ENCODE measurements at places on chromosomes 5 and 9.

DNA sequence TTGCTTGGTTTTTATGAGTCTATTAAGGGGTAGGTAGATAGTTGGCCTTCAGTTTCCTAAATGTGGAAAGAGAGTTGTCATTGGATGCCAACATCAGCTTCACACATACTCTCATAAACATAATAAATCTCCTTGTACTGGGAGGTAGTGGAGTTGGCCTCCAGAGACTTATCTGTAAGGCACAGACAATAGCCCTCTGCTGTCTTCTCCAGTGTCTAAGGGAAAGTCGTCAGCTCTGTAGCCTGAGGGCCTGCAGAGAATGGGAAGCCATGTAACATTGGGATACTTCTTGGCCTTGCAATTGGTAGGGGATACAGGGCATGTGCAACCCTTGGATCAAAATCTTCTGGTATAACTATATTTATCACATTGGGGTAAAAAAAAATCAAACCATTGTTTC is 331.9 kb upstream of the KLF9 start:
- no peak for DNase-seq

- no peak for DNase-seq
Measured at GRCh38 chr5:31378838-31379237, 153.1 kb downstream of the DROSHA start.

GRCh38 chr5:141476132-141476911 is 556 bp downstream of the PCDHGC3 start:
- peak; percentile 22 for DNase-seq

DNA sequence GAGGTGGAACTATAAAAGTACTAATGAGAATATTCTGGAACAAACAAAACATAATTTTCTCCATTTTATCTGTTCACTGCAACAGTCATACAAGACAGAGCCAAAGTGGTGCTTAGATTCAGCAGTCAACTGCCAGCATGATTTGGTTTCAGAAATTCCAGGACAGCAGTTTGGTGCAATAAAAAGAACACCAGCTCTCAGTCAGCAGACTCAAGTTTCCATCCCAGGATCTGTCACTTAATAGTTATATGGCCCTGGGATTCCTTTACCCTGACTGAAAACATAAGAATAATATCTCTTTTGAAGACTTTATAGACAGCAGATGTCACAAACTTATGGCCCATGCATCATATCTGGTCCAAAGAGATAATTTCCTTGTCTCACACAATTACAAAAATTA is 92.8 kb upstream of the RASEF start:
- no peak for DNase-seq

- no peak for DNase-seq
Measured at GRCh38 chr5:149863830-149864229, 80.8 kb downstream of the PDE6A start.

DNA sequence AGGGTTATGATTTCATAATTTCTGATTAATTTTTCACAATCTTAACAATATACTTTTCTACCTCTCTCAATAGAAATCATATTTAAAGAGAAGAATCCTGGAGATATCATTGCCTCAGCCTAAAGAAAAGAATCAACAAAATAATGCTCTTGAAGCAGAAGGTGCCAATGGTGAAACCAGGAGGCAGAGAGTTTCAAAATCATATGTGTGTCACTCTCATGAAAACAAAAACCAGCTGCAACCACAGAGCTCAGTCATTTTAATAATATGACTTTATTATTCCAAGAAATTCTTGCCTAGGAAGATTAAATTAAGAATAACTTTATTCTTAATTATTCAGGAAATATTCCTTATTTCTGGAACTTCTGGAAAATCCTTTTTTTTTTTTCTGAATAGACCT is 266.8 kb upstream of the ACTBL2 start:
- no peak for DNase-seq

DNA sequence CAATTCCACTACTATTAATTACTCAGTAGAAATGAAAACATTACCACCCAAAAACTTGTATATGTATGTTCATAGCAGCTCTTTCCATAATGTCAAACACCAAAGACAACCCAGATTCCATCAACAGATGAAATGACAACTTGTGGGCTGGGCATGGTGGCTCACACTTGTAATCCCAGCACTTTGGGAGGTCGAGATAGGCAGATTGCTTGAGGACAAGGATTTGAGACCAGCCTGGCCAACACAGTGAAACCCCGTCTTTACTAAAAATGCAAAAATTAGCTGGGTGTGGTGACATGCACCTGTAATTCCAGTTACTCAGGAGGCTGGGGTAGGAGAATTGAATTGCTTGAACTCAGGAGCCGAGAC is 11.5 kb downstream of the UIMC1 start:
- DNase-seq: no peak

- no peak for DNase-seq
Measured at GRCh38 chr5:56658972-56659371, 156.4 kb upstream of the MAP3K1 start.

DNA sequence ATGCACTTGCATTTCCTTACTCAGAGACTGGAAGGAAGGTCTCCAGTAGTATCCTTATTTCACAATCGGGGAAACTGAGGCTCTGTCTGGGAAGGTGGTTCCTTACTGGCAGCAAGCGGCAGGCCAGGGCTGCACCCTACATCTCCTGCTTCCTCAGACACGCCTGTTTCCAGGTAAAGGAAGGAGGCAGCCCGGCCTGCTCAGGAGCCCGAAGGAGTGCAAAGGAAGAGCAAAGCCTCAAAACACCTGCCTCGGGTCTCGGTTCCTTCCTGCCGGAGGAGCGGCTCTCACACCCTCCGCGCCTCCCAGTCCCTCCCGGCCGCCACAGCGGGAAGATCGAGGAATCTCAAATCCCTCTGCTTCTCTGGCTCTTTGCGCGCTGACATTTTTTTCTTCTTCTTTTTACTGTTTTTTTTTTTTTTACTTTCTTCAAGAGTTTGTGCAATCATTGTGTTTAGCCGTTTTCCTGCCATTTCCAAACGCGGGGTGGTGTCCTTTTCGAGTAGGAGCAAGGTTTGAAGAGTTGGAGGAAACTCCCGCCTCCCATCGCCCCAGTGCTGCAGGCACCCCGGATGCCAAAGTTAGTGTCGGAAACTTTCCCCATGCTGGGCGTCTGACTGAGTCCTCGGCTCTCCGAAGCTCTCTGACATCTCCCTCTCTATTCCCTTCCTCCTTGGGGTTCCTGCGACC is 1.0 kb downstream of the GGTA1 start:
- DNase-seq: peak; percentile 71

DNA sequence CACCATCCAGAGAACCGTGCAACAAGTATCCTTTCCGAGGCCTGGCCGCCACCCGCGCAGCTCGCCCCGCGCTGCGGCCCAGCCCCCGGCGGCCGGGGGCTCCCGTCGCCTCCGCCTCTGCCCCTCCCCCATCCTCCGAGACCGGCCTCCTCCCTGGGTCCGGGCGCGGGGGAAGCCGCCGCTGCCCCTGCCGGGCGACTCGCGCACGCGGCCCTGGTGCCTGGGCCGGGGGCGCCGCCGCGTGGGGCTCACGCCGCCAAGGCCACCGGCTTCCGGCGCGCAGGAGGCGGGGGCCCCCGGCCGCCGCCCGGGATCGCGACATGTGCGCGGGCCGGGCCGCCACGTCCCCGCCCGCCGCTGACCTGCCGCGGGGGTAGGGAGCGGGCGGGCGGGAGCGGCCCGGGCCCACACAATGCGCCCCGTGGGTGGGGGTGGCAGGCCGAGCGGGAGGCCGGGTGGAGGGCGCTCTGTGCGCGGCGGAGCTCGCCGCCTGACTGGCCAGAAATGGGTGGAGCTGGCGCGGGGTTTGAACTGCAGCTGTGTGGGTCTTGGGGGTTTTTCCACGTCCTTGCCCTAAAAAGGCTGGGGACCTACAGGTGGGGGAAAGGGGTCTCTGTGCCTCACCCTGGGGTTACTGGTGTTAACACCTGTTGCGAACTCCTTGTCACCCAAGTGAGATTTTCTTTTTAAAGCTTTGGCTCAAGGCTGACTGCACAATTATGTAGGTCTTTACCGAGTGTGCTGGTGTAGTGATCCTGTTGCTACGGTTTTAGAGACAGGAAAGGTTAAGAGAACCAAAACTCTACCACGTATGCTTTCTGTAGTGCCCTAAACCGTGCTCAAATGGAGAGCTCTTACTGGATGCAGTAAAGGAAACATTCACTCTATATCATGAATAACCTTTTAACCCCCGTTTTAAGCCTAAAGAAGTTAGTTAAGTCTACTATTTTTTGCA is 32.3 kb downstream of the TNPO1 start:
- peak; percentile 27 for DNase-seq

- DNase-seq: peak; percentile 70
Measured at GRCh38 chr5:146039420-146039819, 66.0 kb downstream of the PLAC8L1 start.

DNA sequence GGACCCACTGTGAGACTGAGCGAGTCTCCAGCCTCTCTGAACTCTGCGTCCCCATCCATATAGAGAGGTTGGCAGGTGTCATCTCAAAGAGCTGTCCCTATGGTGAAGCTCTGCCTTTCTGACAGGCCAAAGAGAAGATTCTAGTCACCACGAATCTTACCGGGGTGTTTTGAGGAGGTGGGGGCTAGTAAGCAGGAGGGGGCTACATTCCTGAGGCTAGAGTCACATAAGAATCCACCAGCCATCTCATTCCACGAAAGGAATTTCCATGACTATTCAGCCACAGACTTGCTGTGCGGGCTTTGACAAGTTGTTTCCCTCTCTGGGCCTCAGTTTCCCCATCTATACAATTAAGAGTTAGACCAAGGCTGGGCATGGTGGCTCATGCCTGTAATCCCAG is 16.3 kb downstream of the PDGFRB start:
- no peak for DNase-seq

- no peak for DNase-seq
Measured at GRCh38 chr9:131874916-131875670, 135.2 kb upstream of the RAPGEF1 start.

DNA sequence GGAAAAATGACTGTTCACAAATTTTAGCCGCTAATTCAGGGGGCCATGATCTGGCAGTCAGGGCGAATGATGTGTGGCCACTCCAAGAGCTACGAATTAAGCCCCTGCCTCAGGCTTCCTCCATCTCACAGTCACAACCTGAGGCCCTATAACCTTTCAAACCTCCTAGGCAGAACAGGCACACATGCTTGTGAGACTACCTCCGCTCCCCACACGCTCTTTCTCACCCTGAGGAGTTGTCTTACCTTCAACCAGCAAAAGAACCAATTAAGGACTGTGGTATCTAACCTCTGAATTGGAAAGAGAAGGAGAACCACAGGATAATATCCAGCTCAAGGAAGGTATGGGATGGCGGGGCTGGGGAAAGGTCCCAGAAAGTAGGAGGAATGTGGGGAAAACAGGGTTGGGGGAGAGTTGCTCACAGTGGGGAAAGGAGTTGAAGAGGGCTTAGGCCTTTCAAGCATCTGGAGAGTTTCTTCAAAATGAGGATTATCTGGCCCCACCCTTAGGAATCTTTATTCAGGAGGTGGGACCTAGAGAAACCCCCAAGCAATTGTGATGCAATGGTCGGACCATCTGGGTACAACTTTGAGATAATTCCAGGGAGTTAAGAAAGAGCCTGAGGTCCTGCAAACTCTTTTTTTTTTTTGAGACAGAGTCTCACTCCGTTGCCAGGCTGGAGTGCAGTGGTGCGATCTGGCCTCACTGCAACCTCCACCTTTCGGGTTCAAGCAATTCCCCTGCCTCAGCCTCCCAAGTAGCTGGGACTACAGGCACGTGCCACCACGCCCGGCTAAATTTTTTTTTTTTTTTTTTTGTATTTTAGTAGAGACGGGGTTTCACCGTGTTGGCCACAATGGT is 5.5 kb downstream of the PCDH1 start:
- no peak for DNase-seq

GRCh38 chr5:16346380-16346779 is 119.2 kb downstream of the ZNF622 start:
- DNase-seq: no peak

DNA sequence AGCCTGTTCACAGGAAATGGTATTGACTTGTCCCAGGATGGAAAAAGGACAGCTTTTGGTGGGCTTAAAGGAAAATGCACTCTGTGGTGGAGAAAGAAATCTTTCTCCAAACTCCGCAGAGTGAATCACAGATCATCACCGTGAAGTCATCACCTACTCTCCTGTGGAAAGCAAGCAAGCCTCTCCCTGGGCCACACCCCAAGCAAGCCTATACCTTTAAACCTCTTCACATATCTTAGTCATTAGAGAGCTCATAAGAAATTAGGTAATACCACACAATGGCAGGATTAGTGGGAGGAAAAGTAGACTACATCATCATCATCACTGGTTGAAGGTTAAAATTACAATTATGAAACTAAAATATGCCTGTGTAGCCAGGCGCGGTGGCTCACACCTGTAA is 23.2 kb downstream of the TLE1 start:
- DNase-seq: no peak

- DNase-seq: no peak
Measured at GRCh38 chr5:9859808-9860207, 229.7 kb upstream of the TAS2R1 start.

DNA sequence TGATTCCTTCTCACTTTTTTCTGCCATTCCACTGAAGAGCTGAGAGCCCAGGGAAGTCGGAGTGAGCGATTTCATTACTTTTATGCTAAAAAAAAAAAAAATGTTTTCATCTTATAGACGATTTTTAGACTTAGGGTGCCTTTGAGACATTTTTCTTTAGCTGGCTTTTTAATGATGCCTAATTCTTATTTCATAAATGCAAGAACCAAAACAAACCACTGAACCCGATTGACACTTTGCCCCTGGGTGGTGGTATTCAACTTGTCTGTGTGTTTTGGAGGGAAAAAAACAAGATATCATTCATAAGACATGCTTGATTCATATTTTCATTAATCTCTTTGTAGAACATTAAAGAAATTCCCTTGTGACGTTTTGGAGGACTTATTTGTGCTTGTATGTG is 2.4 kb downstream of the TLE4 start:
- no peak for DNase-seq

DNA sequence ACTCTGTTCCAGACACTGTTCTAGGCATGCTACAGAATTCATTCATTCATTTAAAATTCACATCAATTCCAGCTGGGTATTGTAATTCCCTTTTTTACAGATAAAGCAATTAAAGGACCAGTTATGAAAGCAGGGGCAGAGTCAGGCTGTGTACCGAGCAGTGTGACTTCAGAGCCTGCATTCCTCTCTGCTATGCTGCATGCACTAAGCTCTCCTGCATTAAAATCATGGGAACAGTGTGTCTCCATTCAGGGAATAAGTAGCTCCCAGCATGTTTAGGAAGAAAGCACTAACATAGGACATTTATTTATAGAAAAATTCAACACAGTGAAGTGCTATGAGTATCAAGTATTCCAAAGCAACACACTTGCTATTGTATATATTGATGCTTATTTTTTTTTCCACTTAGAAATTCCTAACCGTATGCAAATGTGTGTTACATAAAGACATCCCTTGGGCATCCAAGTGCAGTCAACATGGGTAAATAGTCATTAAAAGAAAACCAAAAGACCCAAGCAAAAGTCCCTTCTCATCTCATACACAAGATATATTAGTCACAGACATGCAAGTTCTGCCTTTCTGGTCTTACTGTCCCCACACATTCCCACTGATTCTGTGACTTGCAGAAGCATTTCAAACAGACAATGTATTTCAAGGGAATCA is 173.7 kb downstream of the GABRB2 start:
- no peak for DNase-seq

DNA sequence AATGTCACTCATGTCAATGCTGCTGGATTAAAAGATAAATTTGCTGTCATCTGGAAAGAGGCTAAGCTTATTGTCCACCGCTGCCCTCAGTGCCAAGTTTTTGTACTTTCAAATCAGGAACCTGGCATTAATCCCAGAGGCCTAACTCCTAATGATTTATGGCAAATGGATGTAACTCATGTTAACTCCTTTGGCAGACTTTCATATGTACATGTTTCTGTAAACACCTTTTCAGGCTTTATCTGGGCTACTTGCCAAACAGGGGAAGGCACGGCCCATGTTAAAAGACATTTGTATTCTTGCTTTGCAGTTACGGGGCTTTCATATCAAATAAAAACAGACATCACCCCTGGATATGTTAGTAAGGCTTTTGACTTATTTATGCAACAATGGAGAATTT is 608.0 kb upstream of the ACO1 start:
- DNase-seq: no peak
